Cortex of kidney (tissue), 1 donor: ENCODE measurements at places on chromosomes 1 and 21.

GRCh38 chr1:37893673-37894072, 34.3 kb upstream of the MTF1 start:
- no peak for DNase-seq

- DNase-seq: no peak
These were observed 217.4 kb upstream of the RUNX1 start for GRCh38 chr21:35266546-35266945.

GRCh38 chr1:1079408-1080121, 5.5 kb upstream of the RNF223 start:
- DNase-seq: no peak

- no peak for DNase-seq
These were observed 2.0 kb downstream of the CHI3L1 start for GRCh38 chr1:203184467-203184866.

- no peak for DNase-seq
These were observed 30.4 kb downstream of the PRRX1 start for GRCh38 chr1:170694172-170694926.

GRCh38 chr1:220301630-220302029, 29.4 kb upstream of the RAB3GAP2 start:
- DNase-seq: no peak

GRCh38 chr1:119136401-119136800, 4.1 kb downstream of the WARS2 start:
- no peak for DNase-seq

- DNase-seq: no peak
These were observed 319.4 kb downstream of the TGFB2 start for GRCh38 chr1:218664385-218665170.

DNA sequence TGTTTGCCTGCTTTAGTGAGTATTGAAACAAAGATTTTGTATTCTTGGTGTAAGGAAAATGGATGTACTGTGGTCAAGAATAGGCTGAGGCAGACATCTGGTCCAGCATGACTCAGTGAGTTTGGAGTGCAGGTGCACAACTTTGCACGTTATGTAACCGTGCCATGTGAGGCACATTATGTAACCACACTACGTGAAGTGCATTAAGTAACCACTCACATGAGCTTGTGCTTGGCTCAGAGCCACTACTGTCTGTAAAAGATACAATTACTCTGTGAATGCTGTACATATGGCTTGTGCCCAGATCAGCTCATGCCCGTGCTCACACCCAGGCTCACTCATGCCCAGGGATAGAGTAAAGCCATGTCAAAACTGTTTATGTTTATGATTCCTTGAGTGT, 216.8 kb downstream of the CTH start:
- no peak for DNase-seq

DNA sequence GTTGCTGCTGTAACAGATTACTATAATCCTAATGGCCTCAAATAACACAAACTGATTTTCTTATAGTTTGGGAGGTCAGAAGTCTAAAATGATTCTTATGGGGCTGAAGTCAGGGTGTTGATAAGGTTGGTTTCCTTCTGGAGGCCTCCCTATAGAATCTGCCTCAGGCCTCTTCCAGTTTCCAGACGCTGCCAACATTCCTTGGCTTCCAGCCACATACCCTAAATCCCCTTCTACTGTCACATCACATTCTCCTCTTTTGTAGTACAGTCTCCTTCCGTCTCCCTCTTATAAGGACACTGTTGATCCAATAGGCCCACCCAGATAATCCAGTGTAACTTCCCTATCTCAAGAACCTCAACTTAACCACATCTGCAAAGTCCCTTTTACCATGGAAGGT, 145.3 kb upstream of the NCAM2 start:
- DNase-seq: no peak

DNA sequence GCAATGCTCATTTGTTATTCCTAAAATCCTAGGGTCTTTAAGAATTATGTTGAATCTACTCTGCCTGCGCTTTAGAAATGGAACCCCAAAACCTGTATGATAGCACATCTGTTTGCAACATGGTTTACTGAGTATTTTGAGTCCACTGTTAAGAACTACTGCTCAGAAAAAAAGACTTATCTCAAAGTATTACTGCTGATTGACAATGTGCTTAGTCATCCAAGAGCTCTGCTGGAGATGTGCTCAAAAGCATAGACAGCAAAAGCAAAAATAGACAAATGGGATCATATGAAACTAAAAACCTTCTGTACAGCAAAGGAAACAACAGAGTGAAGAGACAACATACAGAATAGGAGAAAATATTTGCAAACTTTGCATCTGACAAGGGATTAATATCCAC, 107.0 kb downstream of the CTH start:
- DNase-seq: no peak

GRCh38 chr1:93490357-93490756, 42.4 kb downstream of the FNBP1L start:
- no peak for DNase-seq

GRCh38 chr1:64043976-64044375, 159.4 kb upstream of the UBE2U start:
- no peak for DNase-seq

- DNase-seq: no peak
These were observed 11.5 kb downstream of the OTUD3 start for GRCh38 chr1:19893687-19894086.

DNA sequence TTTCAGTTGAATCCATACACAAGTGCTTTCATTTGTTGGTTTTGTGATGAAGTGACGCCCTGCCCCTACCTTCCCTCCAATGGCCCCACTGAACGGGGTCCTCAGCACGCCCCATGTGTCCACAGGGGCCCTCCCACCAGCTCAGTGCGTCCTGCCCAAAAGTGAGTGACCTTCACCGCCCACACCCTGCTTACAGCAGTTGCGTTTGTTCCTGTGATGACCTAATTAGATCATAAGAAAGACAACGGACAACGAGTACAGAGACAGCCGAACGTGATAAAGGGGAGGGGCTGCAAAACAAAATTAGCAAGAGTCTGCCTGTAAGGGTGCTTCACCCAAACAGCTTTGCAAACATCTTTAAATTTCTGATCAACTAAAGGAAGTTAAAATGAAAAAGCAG, 38.2 kb upstream of the RIPK4 start:
- DNase-seq: no peak

DNA sequence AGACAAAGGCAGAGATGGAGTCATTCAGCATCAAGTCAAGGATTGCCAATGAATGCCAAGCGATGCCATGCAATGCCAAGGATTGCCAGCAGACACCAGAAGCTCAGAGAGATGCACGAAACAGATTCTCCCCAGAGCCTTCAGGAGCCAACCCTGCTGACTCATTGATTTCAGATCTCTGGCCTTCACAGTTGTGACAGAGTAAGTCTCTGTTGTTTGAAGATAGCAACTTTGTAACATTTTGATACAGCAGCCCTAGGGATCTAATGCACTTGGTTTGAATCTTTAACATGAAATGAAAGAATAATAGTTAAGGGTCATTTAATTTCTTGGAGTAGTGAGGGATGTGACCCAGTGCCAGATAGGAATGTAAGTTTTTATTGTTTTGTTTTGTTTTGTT, 287.4 kb upstream of the RUNX1 start:
- no peak for DNase-seq

DNA sequence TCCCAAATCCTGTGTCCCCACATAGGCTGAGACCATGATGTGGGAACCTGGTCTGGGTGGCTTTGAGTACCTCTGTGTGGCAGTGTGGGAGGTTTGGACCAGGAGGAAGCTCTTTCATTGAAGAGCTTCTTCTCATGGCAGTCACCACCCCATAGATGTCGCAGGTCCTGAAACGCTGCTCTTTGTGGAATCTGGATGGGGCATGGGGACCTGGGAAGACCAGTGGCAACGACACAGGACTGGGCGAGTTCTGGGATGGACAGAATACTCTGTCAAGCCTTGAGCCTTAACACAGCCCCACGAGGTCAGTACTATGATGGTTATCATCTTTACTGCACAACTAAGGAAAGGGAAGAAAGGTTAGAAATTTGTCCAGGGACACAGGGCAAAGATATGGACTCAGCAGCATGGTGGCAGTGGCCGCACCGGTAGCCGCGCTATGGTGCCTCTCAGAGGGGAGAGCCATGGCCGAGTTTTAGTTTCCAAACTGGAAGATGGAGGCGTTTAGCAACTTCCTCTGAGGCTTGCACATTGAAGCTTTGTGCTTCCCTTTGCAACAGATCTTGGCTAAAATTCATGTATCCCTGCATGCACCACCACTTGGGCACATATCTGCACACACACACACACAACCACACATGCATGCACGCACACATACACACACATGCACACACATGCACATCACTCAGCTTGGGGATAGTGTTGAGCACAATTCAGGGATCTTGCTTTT, 117.7 kb upstream of the C1orf174 start:
- no peak for DNase-seq

DNA sequence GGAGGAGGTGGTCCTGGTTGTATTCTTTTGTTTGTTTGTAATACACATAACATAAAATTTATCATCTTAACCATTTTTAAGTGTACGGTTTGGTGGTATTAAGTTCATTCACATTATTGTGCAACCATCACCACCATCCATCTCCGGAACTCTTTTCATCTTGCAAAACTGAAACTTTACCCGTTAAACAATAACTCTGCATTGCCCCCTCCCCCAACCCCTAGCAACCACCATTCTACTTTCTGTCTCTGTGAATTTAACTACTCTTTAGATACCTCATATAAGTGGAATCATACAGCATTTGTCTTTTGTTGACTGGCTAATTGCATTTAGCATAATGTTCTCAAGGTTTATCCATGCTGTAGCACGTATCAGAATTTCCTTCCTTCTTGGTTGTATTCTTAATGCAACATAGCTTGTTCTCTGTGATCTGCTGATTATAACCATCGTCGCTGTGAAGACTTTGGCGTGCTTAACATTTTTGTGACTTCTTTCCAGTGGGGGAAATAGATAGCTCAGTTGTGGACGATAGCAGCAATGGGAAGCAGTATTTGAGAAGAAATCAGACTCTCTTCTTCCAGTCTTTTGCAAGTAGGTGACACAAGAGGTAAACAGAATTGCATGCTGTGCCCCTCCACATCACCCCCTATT, 117.5 kb upstream of the HOOK1 start:
- DNase-seq: no peak

- no peak for DNase-seq
These were observed 57.0 kb upstream of the GJB5 start for GRCh38 chr1:34697818-34698217.

DNA sequence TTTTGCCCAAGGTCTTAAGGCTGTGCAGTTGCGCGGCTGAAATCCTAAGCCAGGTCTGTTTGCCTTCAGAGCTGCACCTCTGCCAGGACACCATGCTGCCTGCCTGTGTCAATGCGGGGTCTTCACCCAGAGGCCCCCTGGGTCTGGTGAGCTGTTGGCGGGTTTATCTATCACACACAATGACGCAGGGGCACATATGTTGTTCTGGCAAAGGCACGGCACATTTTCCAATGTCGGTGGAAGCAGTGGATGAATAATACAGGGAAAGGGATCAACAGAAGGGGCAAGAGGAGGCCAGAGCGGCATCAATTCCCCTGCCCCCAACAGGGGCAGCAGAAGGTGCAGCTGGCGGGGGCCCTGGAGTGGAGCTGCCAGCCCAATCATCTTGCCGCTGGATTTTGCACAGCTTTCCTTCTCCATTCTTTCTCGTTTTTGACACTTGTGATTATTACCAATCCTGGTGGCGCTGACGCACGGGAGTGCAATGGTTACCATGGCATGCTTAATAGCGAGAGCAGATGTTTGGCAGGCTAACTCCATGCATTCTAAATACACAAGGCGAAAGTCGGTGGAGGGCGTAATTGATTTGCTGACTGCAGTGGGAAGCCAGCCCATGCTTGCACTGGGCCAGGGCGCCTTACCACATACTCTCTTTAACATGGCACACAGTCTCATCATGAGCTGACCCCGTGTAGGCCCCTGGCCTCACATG, 45.8 kb upstream of the CYP2J2 start:
- no peak for DNase-seq

DNA sequence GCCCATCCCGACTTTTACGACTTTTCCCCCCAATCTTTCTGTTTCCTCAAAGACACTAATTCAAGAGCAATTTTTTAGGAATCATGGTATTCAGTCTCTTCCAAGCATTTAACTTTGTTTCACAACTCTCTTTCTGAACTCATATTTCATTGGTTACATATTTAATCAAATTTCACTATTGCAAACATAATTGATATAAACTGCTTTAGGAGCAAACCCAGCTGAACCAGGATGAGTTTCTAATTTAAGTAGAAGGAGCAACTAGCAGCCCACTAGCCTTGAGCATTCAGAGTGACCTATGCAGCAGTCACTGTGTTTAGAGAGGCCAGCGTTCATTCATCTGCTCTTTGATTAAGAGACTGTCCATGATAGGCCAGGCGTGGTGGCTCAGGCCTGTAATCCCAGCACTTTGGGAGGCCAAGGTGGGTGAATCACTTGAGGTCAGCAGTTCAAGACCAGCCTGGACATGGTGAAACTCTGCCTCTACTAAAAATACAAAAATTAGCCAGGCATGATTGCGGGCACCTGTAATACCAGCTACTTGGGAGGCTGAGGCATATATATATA, 1.8 kb downstream of the CELA2B start:
- no peak for DNase-seq

DNA sequence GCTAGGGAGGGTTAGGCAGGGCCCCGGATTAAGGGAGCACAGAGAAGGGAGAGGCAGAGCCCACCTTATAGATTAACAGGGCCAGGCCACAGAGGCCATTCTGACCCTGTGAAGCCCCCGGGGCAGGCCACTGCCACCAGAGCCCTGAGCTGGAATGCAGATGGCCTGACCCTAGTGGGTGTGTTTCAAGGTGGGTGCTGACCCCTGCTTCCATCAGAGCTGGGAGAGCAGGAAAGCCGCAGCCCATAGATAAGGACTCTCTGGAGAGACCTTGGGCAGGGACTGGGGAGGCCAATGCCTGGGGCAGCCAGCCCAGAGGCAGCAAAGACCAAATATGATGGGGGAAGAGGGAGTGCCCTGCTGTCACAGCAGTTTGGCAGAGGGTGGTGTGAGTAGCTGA, 35.9 kb downstream of the NCMAP start:
- no peak for DNase-seq

DNA sequence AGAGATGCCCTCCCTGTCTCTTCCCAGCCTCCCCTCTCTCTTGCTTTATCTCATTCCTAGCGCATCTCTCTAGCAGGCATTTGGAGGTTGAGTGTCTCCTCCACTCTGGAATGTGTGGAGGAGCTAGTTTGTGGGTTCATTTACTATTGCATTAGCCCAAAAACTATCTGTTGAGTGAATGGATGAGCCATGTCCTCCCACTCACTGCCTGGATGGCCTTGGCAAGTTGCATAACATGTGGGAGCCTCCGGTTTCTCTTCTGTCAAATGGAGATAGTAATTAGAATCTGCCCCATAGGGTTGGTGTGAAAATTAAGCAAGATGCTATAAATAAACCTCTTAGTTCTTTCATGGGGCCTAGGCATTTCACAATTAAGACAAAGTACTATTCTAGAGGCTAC, 181.8 kb downstream of the KAZN start:
- DNase-seq: no peak

DNA sequence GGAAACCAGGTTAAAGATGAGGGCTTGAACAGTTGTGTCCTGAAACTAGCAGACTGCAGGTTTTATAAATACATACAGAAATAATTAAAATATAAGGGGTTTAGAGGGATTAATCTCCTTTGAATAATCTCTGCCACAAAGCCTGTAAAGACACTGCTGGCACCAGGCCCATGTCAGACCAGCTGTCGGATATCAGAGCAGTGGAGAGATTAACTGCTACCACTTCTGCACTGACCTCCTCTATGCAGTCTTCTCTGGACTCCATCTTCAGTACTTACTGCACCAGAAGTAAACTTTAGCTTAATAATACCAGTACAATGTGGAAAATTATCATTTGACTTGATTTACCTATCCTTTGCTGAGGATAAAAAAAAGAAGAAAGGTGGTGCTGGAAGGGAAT, 128.6 kb downstream of the LHX4 start:
- no peak for DNase-seq
